ENCODE measurements at places on chromosomes 2 and 18.

GRCh38 chr18:9380621-9381395 is 46.2 kb downstream of the TWSG1 start:
- DNase-seq, result peak; percentile 83

- DNase-seq, result no peak
Observed at GRCh38 chr2:205494537-205495235, 187.6 kb upstream of the NRP2 start.

DNA sequence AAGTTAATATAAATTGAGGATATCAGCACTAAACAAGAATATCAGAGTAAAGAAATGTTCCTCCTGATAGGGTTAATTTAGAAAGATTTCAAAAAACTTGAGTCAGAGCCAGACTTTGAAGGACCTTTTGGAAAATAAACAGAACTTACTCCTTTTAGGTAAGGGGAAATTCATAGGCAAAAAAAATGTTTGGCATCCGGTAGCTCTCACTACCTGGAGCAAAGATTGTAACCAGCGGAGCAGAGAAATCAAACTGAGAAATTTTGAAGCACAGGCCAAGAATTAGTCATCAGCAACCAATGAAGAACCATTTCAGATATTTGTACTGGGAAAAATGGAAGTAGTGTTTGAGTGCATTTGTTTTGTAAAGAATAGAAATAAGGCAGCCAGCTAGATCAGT is 113.0 kb downstream of the ICA1L start:
- DNase-seq, result no peak

DNA sequence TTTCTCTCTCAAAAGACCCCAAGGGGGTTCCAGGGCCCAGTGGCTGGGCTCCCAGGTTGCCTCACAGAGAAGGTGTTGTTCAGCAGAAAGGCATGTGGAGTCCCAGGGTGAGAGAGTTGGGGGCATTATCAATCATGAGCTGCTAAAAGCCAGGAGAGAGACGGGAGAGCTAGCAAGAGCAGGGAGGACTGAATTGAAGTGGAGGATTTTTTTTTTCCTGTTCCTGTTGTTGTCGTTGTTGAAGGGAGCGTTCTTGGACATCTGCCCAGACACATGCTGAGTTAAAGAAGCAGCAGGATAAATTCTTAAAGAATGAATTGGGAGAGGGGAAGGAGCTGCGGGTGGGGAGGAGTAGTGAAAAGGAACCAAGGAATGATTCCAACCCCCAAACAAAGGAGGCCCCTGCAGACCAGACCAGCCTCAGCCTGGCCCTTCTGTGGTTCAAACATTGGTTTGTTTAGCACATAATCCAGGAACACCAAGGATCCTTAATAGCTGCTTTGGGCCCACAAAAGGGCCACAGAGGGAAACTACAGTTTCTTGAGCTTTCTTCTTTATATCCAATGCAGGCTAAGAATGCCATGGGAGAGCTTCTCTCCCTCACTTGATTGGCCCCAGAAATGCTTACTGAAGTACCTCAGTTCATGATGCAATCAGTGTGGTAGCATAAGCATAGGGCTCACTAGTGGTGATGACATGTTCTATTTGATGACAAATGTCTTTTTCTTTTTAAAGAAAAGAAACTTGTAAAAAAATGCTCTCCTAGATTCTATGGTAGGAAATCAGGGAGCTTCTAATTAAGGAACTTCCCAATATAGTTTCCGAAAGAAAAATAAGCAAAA is 146.0 kb downstream of the SETBP1 start:
- no peak for DNase-seq

GRCh38 chr2:30938196-30938595 is 130.9 kb upstream of the CAPN13 start:
- DNase-seq, result no peak

GRCh38 chr2:127640082-127641072 is 5.6 kb upstream of the GPR17 start:
- DNase-seq, result no peak

DNA sequence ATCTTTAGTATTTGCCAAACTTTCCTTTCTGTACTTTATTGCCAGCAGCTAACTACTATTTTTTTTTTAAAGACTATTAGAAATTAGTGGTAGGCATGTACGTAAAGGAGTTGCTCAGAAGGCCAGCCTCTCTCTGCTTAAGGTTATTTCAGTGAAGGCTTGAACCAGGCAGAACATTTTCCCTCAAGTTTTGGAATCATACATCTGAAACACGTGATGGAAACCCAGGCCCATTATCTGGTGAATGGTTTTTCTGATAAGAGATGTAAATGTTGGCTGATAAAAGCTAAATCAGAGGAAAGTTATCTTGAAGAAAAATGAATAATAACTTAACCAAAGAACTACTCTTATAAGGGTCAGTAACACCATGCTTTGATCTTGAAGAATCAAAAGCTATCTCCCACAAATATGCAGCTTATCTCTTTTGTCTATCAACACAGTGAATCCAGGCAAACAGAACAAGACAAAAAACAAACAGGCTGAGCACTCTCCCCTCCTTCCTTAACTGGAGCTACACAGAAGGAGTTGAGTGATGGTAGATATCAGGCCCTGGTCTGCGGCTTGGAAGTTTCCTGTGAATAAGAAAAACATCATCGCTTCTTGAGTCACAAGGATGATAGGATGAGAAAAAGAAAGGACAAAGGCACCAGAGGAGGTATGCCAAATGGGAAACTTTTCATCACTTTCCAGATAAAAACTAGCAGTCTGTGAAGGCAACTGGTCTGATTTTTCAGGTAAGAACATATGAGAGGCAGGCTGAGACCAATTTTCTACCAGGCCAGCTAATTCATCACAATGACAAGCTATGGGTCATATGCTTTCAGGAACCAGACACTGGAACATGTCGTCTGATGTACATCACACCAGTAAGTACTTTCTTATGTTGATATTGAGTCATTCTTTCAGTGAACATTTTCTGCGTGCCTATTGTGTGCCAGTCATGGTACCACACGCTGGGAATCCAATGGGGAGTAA is 88.4 kb upstream of the STK17B start:
- no peak for DNase-seq

- no peak for DNase-seq
Observed at GRCh38 chr18:8799001-8799400, 93.6 kb downstream of the MTCL1 start.

DNA sequence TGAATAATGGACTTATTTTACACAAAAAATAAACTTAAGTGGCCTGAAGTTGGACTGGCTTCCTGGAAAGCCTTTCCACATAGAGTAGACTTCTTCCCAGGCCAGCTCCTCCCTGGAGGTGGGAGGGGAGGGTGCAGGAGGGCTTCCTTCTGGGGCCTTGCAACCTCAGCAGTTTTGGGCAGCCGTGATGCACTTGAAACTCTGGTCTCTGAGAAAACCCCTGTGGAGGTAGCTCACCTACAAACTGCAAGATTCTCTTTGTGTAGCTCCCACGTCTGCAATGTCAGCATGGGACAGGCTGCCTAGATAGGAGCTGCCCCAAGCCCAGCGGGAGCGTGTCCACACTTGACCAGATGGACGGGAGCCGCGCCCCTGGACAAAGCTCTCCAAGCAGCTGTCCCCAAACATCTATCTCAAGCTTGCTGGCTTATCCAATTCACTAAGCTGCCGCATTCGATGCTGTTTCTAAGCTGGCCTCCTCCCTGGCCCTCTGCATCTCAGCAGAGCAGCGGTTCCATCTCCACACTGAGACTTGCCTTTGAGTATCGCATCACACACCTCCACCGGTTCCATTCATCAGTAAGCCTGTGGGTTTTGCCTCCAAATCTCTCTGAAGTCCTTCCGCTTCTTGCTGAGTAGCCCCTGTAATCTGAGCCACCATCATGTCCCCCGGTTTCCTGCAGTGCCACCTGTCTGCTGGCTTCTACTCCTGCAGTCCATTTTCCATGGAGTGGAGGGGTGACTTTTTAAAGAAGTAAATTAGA is 1.6 kb upstream of the LPIN1 start:
- DNase-seq, result no peak

- peak; percentile 1 for DNase-seq
Observed at GRCh38 chr2:130391058-130391871, 35.4 kb downstream of the PTPN18 start.

DNA sequence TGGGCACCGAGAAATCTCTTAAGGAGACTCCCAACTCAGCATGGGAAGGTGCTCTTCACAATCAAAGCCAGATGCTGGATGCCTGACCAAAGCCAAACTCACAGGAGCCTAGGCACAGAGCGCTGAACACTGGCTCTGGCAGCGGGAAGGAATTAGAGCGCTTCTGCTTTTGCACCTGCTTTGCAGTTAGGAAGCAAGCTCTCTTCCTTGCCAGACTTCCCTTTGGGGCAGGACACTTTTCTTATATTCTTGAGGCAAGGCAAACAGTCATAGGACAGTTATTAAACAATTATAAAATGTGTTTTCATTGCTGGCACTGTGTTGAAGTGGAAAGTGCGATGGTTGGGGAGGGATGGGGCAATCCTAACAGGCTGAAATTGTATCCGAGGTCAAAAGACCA is 79.6 kb upstream of the DNMT3A start:
- DNase-seq, result no peak

- no peak for DNase-seq
Observed at GRCh38 chr2:173148520-173148919, 72.9 kb downstream of the MAP3K20 start.

- no peak for DNase-seq
Observed at GRCh38 chr2:731711-732110, 54.5 kb upstream of the TMEM18 start.

DNA sequence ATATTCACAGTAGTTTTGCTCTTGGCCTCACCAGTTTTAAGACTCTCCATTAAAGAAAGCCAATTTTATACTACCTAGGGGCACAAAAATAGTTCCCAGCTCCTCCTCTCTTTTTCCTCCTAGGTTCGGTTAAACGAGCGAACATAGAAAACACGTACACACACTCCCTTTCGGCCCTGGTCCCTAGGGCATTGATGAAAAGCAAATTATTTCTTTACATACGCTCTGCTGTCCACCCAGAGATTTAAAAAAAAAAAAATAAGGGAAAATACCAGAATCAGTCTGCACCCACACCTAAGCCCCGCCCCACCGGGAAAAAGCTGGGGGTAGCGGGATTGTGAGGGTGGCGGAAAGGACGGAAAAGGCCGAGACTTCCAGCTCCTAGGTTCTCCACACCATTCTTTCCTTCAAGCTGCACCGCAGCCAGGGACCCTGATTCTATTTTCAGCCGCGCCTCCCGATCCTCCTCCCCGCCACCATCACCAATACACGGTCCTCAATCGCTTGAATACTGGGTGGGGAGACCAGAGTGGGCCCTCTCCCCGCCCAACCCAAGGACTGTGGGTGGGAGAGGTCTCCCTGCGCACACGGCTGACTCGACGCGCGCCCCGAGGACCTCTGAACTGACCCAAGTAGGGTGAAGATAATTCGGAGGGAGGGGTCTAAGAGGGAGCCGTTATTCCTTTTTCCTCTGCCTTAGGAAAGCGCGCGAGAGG is 769 bp downstream of the ATF2 start:
- DNase-seq, result no peak

GRCh38 chr18:40984856-40985255 is 970.2 kb upstream of the PIK3C3 start:
- no peak for DNase-seq

DNA sequence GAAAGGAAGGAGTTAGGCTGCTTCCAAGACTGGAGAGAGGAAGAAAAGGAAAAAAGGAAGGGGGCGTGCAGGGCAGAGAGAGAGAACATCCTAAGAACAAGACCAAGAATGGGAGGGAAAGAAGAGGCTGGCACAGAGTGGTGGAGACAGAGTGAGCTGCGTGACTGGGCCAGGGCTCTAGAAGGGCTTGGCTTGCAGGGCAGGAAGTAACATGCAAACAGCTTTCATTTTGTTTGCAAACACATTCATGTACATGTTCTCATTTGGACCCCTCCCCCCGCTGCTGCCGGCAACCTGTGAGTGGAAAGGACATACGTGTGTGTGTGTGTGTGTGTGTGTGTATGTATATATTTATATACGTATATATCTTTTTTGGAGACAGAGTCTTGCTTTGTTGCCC is 46.8 kb upstream of the DNMT3A start:
- no peak for DNase-seq

DNA sequence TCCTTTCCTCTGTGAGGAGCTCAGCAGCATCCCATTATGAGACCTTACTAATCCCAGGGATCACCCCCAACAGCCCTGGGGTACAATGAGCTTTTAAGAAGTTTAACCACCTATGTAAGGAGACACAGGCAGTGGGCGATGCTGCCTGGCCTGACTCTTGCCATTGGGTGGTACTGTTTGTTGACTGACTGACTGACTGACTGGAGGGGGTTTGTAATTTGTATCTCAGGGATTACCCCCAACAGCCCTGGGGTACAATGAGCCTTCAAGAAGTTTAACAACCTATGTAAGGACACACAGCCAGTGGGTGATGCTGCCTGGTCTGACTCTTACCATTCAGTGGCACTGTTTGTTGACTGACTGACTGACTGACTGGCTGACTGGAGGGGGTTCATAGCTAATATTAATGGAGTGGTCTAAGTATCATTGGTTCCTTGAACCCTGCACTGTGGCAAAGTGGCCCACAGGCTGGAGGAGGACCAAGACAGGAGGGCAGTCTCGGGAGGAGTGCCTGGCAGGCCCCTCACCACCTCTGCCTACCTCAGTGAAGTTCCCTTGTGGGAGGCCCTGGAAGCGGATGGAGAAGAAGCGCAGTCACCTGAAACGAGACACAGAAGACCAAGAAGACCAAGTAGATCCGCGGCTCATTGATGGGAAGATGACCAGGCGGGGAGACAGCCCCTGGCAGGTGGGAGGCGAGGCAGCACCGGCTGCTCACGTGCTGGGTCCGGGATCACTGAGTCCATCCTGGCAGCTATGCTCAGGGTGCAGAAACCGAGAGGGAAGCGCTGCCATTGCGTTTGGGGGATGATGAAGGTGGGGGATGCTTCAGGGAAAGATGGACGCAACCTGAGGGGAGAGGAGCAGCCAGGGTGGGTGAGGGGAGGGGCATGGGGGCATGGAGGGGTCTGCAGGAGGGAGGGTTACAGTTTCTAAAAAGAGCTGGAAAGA is 7.6 kb downstream of the PROC start:
- DNase-seq, result no peak

- DNase-seq, result no peak
Observed at GRCh38 chr18:666177-666576, 8.7 kb downstream of the TYMS start.

DNA sequence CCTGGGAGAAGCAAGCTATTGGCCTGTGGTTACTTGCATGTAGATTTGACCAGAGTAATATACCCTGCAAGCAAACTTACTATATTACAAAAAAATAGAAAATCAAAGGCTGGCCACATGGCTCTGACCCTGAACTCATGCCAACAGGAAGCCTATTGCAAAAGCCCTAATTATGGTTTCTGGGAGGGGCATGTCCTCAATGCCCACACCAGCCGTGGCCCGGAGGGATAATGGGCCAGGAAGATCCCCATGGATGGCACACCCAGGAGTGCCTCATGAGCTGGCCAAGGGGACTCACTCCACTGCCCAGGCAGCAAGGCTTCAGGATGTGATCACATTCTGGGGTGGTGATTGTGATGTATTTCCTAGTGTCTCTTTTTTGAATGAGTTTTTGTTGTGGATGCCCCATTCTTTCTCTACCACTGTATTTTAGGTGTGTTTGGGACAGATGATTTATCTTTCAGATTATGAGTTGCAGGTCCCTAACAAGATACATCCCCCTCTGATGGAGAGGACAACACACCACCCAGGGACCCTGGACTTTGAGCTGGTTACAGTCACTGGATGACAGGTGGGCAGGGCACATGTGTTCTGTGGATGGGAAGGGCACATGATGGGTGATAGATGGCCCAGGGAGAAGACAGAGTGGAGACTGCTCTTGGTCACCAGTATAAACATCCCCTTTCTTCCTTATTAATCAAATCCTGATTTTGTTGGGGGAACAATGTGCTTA is 18.7 kb upstream of the TFCP2L1 start:
- DNase-seq, result no peak

- DNase-seq, result no peak
Observed at GRCh38 chr18:26407736-26408601, 140.4 kb downstream of the KCTD1 start.

All from NCI-H2081 treated with DMSO at 0.1 percent for 48 hours (cell line).